ENCODE measurements at places on chromosomes 1 and 21.

GRCh38 chr1:171486048-171486519 lies 754 bp downstream of the PRRC2C start:
- DNase-seq: peak; percentile 5

DNA sequence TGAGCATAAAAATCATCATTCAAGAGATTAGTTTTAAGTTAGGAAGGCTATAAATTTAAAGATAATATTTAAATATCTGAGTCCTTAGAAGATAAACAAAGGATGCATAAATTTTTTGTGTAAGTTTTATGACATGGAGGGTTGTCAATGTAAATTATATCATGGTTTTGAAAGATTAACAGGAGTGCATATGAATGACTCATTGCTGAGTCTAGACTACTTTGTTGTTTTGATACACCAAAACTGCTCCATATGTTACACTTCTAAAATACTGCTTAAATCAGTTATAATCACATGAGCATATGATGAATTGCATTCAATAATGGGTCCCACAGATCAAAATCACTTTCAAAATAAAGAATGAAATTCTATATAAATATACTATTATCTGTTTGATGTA lies 312.5 kb downstream of the KCNT2 start:
- DNase-seq: no peak

DNA sequence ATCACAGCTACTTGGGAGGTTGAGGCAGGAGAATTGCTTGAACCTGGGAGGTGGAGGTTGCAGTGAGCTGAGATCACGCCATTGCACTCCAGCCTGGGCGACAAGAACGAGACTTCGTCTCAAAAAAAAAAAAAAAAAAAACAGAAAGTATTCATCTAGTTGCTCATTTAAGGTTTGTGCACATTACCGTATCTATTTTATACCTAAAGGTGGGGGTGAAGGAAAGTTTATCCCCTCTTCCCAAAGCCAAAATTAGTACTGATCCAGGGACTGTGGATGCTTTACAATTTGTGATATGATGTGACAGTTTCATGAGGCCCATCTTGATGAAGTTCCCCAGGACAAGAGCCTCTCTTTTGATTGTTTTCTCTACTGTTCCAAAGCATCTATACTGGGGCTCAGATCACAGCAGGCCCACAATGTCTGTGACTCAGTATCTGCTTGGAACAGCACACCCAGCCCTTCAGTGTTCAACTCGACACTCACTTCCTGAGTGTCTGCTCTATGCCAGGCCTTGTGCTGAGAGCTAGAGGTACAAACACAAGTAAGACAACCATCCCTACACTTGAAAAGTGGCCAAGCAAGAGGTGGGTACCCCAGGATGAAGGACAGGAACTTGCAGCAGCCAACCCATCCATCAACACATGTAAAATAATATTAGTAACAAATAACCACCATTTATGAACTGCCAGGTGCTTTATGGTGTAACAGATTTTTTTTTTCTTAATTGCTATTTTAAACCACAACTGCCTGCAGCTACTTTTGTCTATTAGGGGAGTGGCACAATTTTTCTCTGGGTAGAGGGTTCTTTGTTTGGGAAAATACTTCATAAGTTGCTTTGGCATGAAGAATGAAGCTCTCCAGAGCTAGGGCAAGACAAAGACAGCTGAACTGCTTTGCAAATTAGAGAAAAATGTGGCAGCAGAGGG lies 29.0 kb upstream of the KHDRBS1 start:
- DNase-seq: no peak

- DNase-seq: no peak
Measured at GRCh38 chr21:27535188-27535587, 568.3 kb upstream of the ADAMTS5 start.

GRCh38 chr1:101769520-101769919 lies 227.2 kb downstream of the OLFM3 start:
- no peak for DNase-seq

- no peak for DNase-seq
Measured at GRCh38 chr1:197197430-197197997, 51.0 kb upstream of the ASPM start.

DNA sequence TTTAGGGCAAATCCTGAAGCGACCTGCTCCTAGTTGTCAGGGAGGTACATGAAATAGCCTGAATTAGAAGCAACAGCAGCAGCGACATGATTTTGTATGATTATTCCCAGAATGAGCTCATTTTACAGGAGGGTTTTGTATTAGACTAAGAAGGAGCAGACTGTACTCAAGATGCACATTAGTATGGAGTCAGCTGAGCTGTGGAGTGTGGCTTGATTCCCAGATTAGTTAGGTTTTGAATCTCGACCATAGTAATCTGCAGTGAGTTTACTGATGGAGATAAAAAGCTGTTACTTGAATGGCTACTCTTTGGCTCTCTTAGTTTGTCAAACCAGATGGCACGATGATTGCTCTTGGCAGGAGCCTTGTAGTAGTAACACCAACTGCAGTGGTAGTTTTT lies 143.1 kb downstream of the PHTF1 start:
- DNase-seq: no peak

- no peak for DNase-seq
Measured at GRCh38 chr1:238811211-238811879, 575.0 kb upstream of the CHRM3 start.
